ENCODE measurements at places on chromosomes 4 and X. TPM values are rescaled to one million over a fixed set of nuclear protein-coding genes. Genes with fewer than 3 reads are reported as not detected.

XK gene
- not detected for polyA plus RNA-seq

KCTD8 gene
- not detected for polyA plus RNA-seq

ERCC6L gene
- 0.25 TPM for polyA plus RNA-seq

SATL1 gene
- polyA plus RNA-seq: not detected

ARHGAP36 gene
- polyA plus RNA-seq: not detected

MND1 gene
- not detected for polyA plus RNA-seq

JAKMIP1 gene
- polyA plus RNA-seq: 2.5 TPM

F8A1 gene
- polyA plus RNA-seq: 90.4 TPM

HSFX4 gene
- not detected for polyA plus RNA-seq

AFM gene
- polyA plus RNA-seq: not detected

CORIN gene
- polyA plus RNA-seq: 0.30 TPM

SOWAHB gene
- not detected for polyA plus RNA-seq

CPZ gene
- not detected for polyA plus RNA-seq

DCAF12L2 gene
- polyA plus RNA-seq: not detected

AFAP1 gene
- 0.95 TPM for polyA plus RNA-seq

SLITRK2 gene
- not detected for polyA plus RNA-seq

TLR1 gene
- 19.2 TPM for polyA plus RNA-seq

STBD1 gene
- polyA plus RNA-seq: 3.4 TPM

PDLIM5 gene
- polyA plus RNA-seq: 50.3 TPM

CLDN2 gene
- 0.11 TPM for polyA plus RNA-seq

NXF2B gene
- polyA plus RNA-seq: not detected

Measured in CD4-positive, alpha-beta memory T cell (primary cell).